ENCODE measurements at places on chromosomes 4 and X.

GRCh38 chr4:142030010-142030409, 393.6 kb downstream of the IL15 start:
- DNase-seq: no peak

- DNase-seq: no peak
These were observed 15.3 kb downstream of the KLHL2 start for GRCh38 chr4:165222651-165222994.

DNA sequence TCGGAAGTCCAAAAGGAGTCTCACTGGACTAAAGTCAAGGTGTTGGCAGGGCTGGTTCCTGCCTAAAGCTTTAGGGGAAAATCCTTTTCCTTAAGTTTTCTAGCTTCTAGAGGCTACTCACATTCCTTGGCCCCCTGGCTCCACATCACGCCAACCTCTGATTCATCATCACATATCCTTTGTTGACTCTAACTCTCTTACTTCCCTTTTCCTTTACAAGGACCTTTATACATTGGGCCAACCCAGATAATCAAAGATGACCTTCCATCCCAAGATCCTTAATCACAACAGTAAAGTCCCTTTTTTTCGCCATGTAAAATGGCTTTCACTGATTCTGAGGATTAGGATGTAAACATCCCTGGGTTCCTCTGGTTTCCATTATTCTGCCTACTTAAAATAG, 146.4 kb upstream of the DCAF8L1 start:
- DNase-seq: no peak

DNA sequence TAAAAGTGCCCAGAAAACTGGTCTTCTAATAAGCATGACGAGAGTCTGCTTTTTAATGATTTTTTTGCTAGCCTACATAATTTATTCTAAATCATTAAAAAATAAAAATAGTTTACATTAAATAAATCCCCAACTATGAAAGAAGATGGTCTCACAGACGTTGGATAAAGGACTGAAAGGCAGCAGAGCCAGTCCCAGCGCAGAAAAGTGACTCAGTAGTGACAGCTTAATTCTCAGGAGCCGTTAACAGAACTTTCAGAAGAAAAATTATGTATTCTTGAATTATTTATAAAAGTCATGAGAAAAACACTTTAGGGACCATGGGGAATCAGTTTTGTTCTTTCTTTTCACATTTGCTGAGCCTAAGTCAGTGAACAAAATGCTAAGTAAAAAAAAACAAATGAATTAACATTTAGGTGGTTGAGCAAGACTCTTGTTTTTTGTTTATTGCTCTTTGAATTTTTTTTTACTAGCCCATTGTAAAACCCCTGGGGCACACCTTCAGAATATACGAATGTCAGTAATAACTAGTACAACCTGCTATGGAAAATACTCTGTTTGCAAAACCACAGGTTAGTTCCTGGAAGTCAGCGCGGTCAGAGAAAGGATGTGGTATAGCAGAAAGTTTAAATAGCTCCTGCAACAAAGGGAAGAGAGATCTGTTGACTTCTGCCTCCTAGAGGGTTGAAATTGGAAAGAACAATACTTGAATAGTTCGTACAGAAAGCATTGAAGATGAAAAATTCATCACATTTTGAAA, 50.4 kb upstream of the CCDC160 start:
- DNase-seq: peak; percentile 2

GRCh38 chr4:3054169-3054759, 20.1 kb downstream of the HTT-AS start:
- DNase-seq: no peak

DNA sequence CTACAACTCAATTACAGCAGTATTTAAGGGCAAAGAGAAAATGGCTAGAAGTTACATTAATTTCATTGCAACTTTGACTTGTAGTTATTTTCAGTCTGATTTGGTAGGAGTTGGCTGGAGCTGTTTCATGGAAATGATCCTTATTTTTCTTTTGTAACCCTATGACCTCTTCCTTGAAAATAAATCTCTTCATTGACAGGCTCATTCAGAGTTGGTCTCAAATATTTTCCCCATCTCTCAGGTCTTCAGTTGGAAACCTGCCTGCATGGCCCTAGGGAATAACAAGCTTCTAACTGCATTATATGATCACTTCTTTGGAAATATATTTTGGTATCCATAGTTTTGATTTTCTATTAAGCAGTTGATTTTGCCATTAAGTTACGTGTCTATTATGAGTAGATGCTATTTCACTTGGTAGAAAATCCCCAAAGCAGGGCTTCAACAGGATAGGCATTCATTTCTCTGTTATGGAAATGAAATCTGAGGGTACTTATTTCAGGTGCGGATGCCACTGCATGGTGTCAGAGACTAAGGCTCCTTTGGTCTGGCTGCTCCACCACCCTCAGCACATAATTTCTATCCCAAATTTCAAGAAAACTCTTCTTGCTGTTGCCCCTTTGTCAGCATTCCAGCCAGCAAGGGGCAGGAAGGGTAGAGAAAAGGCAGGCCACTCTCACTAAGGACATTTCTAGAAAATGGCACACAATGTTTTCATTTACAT, 502.5 kb downstream of the SPRY1 start:
- no peak for DNase-seq

GRCh38 chr4:113331811-113332210, 282.4 kb downstream of the ANK2 start:
- DNase-seq: no peak

DNA sequence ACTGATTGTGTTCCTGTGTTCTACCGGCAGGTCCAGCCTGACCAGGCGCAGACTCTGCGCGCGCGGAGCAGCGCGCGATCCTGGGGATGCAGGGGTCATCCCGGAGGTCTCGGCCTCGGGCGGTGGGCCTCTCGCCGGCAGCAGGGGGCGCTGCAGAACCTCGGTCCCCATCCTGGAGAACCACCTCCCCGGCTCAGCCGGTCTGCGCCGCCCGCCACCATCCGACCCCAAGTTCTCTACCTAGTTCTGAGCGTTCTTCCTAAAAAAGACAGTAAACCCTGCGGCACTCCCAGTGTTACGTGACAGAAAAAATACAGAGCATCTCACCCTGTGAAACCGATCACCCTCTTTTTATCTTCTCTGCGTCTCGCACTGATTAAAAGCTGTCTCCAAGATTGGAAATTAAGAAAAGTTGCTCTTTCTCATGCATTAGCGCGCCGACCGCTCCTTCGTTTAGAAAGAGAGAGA, 1.6 kb downstream of the TRPC3 start:
- DNase-seq: peak; percentile 53

- DNase-seq: no peak
These were observed 48.1 kb upstream of the BCOR start for GRCh38 chrX:40145923-40146261.

DNA sequence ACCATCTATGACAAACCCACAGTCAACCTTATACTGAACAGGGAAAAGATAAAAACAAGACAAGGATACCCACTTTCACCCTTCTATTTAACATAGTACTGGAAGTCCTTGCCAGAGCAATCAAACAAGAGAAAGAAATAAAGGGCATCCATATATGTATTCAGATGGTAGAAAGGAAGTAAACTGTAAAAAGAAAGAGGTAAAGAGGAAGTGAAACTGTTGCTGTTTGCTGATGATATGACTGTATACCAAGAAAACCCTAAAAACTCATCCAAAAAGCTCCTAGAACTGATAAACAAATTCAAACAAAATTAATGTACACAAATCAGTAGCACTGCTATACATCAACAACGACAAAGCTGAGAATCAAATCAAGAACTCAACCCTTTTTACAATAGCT, 538.7 kb upstream of the PABPC4L start:
- DNase-seq: peak; percentile 15

GRCh38 chr4:8146157-8146556, 12.5 kb downstream of the ABLIM2 start:
- no peak for DNase-seq

DNA sequence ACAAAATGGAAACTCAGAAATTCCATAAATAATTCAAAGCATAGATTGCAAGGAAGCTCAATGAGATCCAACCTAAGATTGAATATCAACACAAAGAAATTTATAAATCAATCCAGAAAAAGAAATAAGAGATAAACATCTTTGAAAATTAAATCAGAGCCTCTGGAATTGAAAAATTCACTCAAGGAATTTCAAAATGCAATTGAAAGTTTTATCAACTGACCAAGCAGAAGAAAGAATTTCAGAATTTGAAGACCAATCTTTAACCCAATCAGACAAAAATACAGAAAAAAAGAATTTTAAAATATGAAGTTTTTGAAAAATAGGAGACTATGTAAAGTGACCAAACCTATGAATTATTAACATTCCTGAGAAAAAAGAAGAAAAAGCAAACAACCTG, 134.1 kb downstream of the GASK1B start:
- DNase-seq: no peak

DNA sequence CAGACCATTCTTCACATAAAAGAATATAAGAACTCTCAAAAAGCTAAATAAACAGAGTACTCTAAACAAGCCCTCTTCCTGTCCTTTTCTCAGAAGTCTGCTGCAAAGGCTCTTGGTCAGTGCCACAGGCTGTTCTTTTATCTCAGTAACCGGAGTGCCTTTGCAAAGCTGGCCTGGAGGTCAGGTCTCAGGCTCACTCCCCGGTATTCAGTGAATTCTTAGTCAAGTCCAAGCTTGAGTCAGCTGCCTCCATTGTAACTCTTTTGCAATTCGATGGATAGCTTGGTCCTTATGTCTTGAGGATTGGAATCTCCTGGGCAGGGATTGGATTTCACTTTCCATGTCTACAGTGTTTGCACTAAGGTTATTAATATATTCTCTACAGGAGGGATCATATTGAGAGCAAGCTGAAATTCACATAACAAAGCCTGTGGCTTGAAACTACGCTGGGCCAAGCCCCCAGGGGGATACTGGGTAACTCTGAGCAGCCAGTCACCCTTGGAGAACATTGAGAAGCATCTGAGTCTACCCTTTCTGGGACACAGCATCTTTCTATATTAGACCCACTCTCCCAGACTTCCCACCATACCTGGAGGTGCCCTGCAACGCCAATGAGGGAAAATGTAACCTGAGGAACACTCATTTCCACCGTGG, 10.0 kb upstream of the HS6ST2 start:
- DNase-seq: no peak

DNA sequence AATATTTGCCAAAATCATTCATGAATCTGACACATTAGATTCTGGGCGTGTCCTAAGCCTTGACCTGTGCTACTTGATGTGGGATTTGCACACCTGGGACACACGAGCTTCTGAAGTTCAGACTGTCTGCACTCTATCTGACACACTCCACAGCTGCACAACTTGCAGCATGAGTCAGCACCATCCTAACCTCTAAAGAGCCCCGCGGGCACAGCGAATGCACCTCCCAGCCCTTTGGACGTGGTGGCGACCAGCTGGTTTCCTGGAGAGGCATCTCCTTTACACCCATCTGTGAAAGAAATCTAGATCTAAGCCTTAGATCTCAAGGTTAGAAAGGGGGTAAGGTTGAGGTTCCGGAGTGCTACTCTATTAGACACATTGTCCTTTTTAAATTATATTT, 69.2 kb downstream of the SORBS2 start:
- no peak for DNase-seq

- DNase-seq: no peak
These were observed 69.3 kb downstream of the YIPF6 start for GRCh38 chrX:68568136-68568535.

DNA sequence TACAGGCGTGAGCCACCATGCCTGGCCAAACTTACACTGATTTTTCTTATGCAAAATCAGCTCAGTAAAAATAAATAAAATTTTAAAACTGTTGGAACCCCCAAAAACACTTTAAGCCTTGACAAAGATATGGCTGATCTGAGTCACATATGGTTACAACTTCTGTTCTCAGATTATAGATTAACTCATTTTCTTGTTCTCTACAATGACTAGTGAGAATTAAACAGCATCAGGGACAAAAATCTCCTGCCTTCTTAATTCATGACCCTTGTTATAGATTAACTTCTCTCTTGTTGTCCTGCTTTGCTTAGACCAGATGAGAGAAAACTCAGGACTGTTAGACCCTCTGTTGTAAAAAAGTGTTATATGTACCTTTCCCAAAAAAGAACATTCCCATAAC, 24.2 kb upstream of the EXOC1L start:
- no peak for DNase-seq

- no peak for DNase-seq
These were observed 134.1 kb downstream of the GABRG1 start for GRCh38 chr4:45989775-45990174.

DNA sequence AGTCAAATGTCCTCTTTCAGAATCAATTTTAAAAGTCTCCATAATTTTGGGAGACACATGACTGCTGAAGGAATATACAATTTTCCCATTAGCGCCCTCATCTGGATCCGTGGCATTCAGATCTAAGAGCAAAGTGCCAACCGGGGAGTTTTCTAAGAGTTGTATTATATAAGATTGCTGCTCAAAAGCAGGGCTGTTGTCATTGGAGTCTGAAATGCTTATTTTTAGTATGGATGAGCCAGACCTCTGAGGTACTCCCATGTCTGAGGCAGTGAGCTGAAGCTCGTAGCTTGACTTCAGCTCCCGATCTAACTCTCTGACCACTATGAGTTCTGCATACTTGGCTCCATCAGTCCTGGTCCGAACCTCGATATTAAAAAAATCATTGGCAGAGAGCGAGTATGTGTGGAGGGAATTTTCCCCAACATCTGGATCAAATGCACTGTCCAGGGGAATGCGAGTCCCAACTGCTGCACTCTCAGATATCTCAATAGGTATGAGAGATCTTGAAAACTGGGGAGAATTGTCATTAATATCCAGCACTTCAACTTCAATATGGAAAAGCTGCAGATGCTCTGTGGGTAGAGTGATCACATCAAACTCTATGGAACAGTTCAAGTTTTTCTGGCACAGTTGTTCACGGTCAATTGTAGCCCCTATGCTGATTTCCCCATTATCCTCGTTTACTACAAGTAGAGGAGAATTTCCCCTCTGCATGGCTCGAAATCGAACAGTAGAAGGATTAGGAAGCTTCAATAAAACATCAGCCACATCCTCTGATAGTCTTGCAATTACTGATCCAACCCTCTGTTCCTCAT, 917 bp downstream of the PCDH18 start:
- no peak for DNase-seq

GRCh38 chr4:105236916-105237311, 90.2 kb downstream of the TET2 start:
- no peak for DNase-seq

Data from NAMALWA (cell line).